ENCODE measurements at places on chromosomes 5 and 9.

GRCh38 chr9:11045589-11045988 is 432.8 kb upstream of the PTPRD start:
- no peak for DNase-seq

- DNase-seq, result no peak
Observed at GRCh38 chr9:138096519-138096845, 218.9 kb downstream of the CACNA1B start.

- no peak for DNase-seq
Observed at GRCh38 chr9:124264823-124265233, 7.1 kb downstream of the NEK6 start.

DNA sequence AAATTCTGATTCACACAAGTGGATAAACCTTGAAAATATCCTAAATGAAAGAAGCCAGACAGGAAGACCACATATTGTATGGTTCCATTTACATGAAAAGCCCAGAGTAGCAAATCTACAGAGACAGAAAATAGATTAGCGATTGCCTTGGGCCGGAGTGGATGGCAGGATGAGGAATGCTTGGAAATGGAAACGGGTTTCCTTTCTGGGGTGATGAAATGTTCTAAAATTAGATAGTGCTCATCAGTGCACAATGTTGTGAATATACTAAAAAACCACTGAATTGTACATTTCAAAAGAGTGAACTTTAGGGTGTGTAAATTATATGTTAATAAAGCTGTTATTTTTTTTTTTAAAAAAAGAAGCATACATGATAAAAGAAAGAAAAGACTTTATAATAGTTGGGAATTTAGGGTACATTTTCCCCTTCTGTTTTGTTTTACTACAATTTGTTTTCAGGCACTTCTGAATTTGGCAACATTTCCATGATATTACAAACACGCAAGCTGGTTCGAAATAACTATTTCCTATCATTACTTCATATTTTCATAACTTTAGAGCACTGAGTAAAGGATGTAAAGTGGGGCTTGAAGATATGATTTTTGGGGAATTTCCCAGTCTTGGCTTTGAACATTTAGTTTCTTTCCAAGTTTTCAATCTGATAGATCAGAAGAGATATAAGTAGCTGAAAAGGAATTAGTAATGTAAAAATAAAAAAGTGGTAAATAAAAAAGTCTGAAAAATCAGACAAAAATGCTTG is 23.9 kb downstream of the SLC35A4 start:
- no peak for DNase-seq

- no peak for DNase-seq
Observed at GRCh38 chr9:129225815-129226214, 47.8 kb upstream of the IER5L start.

DNA sequence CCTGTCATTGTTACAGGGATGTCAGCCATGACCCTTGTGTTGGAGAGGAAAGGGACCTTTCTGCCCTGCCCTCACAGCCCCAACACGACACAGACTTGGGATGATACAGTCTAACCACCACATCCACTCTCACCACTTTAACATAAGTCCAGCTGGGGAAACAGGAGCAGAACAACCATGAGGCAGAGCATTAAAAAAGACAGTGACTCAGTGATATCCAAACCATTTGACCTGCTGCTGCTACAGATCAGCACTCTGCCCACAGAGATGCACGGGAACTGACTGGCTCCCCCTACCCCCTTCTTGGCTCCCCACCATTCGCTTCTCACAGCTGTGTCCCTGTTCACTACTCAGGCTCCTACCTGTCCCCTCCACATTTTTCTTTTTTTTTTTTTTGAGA is 458.6 kb downstream of the ZNF608 start:
- DNase-seq, result no peak

- DNase-seq, result no peak
Observed at GRCh38 chr9:69431203-69431602, 106.2 kb downstream of the ENTREP1 start.

- no peak for DNase-seq
Observed at GRCh38 chr9:2086971-2087370, 71.8 kb downstream of the SMARCA2 start.

GRCh38 chr5:155562158-155562557 is 548.6 kb downstream of the KIF4B start:
- DNase-seq, result no peak

DNA sequence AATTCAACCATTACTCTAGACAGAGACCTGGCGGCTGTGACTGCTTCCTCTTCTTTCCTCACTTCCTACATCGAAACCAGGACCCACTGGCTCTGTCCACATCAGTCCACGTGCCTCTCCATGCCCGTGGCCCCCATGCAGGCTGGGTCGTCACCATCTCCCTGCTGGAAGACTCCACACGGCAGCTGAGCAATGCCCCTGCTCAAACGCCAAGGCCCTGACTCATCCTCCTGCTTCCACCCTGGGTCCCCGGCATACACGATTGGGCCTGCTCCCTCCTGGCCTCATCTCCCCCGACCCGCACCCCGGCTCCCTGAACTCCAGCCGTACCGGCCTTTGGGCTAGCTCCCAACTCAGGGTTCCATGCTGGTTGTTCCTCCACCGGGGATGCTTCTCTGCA is 67.2 kb upstream of the IER5L start:
- no peak for DNase-seq

- DNase-seq, result peak; percentile 99
Observed at GRCh38 chr9:127734747-127735529, at the start of gene TOR2A. Gene TOR2A, minus strand, starts transcription at chr9:127735294. Its CDS starts 24 bp downstream, at chr9:127735270.

DNA sequence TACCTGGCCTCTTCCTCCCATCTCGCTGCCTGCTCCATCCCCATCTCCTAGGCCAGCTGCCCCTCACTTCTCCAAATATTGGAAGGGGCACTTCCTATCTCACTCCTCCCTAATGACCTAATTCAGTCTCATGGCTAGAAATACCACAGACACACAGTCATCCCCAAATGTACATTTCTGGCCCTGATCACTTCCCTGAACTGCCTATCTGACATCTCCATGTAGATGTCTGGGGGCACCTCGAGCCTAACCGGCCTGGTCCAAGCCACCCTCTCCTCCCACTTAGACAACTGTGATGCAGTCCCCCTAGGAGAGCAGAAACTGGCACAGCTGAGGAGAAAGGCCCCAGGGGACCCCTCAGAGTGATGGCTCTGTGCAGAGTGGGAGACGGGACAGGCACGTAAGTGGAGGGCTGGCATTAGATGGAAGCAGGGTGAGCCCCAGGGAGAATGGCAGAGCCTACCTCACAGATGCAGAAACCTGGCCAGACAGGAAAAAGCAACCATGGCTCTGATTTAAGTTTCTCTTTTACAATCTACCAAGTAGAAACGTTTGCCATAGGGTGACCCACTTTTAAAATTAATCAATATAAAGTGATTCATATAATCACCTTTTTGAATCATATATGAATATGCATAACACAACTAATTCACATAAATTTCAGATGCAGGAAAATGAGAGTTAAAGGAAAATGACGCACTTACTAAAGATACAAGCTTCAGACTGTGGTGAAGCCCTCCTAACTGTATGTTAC is 22.1 kb downstream of the CAMSAP1 start:
- no peak for DNase-seq

GRCh38 chr5:50738864-50739263 is 72.4 kb downstream of the PARP8 start:
- DNase-seq, result no peak

DNA sequence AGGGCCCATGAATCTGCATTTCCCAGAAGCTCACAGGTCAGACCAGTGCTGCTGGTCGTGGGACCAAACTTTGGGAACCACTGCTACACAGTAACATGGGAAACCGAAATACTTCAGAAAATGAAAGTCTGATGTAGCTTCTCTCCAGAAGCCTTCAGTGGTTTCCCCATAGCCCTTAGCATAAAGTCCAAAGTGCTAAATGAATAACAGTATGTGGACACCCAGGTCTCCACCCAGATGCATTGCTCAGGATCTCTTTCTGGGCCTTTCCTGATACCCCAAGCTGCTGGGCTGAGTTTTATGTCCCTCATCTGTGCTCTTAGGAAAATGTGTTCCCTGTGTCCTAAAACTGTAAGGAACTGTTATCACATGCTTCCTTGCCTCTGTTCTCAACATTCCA is 100.4 kb downstream of the NFIB start:
- no peak for DNase-seq

DNA sequence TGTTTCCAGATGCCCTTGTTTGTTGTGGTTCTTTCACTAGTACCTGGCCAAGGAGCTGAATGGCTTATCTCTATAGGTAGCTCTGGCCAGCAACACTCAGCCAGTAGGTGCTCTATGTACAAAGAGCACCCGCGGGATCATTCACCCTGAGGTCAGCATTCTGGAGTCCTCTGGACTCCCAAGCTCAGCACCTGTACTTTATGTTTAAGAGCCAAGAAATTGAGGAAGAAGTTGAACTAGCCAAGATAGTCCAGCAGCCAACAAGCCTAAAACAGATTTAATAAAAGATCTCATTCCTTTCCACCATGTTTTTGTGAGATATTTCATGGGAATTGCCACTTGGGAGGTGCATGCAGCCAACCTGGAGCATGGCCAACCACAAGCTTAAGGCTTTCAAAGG is 242.6 kb upstream of the PAPPA start:
- DNase-seq, result no peak

GRCh38 chr9:86614871-86615849 is 260.9 kb upstream of the TUT7 start:
- peak; percentile 23 for DNase-seq

GRCh38 chr5:149140197-149141002 is 893 bp upstream of the ABLIM3 start:
- no peak for DNase-seq

DNA sequence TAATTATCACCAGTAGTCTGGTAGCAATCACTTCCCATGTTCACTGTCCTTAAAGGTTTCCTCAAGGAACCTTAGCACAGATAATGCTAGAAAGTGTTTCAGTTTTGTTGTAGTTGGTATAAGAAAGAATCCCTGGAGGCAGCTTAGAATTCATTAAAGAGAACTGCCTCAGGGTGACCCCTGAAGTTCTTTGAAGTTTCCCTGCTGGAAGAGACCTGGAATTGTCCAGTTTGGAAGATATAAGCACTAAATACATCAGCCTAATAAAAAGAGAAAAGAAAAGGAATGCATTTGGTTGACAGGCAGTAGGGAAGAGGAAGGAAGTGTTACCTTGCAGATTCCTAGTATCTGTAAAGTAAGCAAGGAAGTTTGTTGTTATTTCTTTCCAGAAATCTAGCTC is 999.6 kb upstream of the DMAC1 start:
- no peak for DNase-seq

- DNase-seq, result no peak
Observed at GRCh38 chr5:11153670-11154382, 392.8 kb upstream of the DAP start.

GRCh38 chr5:123549256-123549904 is 37.4 kb downstream of the CSNK1G3 start:
- no peak for DNase-seq

GRCh38 chr5:1401536-1402138 is 43.6 kb downstream of the SLC6A3 start:
- no peak for DNase-seq

- no peak for DNase-seq
Observed at GRCh38 chr5:125327676-125328075, 581.2 kb upstream of the ZNF608 start.

- DNase-seq, result no peak
Observed at GRCh38 chr5:78563621-78564020, 85.0 kb downstream of the LHFPL2 start.

DNA sequence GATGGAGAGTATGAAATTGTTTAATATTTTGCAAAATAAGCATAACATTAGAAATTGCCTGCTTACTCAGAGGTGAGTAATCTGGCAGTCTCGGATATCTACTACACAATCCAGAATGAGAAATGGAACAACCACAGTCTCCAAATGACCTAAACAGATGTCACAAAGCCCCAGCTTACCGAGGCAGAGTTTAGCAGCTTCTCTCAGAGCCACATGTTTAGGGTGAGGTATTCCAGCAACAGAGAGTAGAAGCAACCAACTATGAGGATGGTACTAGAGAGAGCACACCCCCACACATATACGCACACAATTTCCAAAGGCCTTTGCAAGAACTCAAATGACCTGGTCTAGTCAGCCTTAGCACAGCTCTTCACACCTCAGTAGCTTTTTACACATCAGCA is 122.7 kb upstream of the LPAR1 start:
- DNase-seq, result no peak

- DNase-seq, result no peak
Observed at GRCh38 chr9:74100042-74100441, 397.1 kb upstream of the RORB start.

- no peak for DNase-seq
Observed at GRCh38 chr5:155080721-155081120, 67.2 kb downstream of the KIF4B start.

GRCh38 chr5:163445345-163445744 is 8.0 kb downstream of the CCNG1 start:
- DNase-seq, result no peak

- DNase-seq, result no peak
Observed at GRCh38 chr9:109289931-109290330, 30.9 kb downstream of the EPB41L4B start.

DNA sequence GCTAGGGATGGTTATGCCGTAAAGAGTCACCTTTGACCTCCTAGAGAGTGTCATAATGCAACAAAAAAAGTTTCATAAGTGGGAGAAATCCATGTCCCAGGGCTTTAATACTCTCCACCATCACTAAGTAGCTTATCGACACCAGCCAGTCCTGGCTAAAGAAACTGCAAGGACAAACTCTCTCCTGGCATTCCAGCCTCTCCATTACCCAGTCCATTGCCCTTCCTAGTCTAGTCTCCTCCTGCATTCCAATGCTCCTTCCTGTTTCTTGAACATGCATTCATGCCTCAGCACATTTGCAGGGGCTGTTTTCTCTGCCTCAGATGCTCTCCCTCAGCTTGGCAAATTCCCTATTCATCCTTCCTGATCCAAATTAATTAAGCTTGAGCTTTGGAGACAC is 364.1 kb downstream of the BRINP1 start:
- DNase-seq, result no peak

- DNase-seq, result no peak
Observed at GRCh38 chr5:33322632-33323031, 118.1 kb upstream of the TARS1 start.

DNA sequence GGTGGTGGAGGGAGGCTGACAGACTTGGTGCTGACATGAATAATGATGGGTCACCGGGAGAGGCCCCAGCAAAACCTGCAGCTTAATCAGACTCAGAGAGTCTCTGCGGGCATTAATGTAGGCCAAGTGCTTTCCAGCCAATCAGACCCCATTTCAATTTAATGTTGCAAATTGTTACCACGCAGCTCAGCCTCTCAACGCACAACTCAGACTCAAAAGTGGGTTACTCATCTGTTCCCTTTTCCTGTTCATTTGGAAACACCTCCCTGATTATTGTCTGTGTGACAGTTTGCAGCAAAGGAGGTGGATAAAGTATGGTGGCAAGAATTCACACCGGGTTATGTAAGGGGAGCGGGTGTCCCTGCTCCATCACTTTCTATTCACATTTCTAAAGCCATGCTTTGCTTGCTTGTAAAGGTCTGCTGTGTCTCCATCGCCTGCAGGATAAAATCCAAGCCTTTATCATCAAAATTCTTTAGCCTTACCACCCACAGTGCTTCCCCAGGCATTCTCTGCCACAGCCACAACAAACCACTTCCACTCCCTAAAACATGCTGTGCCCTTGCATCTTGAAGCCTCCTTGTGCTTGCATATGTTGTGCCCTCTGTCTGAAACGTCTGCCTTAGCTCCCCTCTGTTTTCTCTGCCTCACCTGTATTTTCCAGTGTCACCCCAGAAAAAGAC is 156.5 kb downstream of the ASTN2 start:
- no peak for DNase-seq

Measured in neural crest cell (in vitro differentiated cells).